ENCODE measurements at places on chromosomes 1 and 21. TPM values are rescaled to one million over a fixed set of nuclear protein-coding genes. Genes with fewer than 3 reads are reported as not detected.

The TBX15 gene
- 3.1 TPM for total RNA-seq

GRCh38 chr1:18556364-18556763 lies 74.3 kb upstream of the PAX7 start:
- no peak overlapping the region for H3K27ac ChIP-seq
- peaks cover 37% of the 10 kb centered on the region for H3K27me3 ChIP-seq
- H3K4me1 ChIP-seq, result no peaks in the 10 kb centered on the region
- no peaks in the 10 kb centered on the region for H3K36me3 ChIP-seq
- H3K4me3 ChIP-seq, result no peak overlapping the region
- no peak for DNase-seq

DNA sequence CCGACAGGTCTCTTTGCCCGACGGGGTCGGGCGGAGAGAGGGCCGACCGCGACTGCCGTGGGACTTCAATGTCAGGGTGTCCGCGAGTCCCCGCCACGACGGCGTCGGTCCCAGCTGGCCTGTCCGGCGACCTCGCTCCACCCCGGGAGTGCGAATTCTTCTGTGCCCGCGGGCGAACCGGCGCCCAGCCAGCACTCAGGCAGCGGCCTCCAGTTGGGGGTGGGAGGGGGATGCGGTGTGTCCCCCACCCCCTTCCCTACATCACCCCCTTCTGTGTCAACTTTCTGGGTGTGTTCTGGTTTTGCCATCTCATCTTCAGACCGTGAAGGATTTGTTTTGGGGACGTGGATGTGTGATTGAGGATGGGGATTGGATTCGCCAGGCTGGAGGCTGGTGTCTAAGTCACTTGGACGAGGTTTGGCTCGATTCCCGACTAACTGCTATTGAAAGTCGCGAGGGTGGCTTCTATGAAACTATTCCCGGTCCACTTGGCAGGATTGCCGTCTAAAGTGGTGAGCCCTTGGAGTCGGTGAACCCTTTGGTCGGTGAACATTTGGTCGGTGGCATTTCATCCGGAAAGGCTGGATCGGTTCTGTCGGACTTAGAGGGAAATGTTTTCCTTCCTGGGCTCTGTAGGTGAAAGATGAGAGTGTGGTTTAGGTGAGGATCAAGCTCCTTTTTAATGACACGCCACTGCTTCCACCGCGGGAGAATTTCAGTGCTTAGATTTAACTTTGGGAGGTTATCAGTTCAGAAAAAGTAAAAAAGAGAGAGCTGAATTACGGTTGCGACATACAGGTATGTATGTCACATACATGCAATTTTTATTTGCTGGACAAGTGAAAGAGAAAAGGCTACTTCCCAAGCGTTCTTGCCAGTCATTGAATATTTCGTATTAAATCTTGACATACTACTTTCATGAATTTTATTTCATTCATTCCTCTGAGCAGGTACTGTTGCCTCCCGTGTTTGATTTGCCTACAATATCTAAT lies 771 bp downstream of the ABCD3 start:
- peak overlapping the region; percentile 83 for H3K27ac ChIP-seq
- H3K4me3 ChIP-seq, result no peak overlapping the region
- H3K27me3 ChIP-seq, result peaks cover 4% of the 10 kb centered on the region
- peaks cover 37% of the 10 kb centered on the region for H3K4me1 ChIP-seq
- no peaks in the 10 kb centered on the region for H3K36me3 ChIP-seq

The SLC35E2B gene
- 84.9 TPM for total RNA-seq

The RAVER2 gene
- total RNA-seq, result 7.3 TPM

- peaks cover 18% of the 10 kb centered on the region for H3K4me1 ChIP-seq
- no peaks in the 10 kb centered on the region for H3K27me3 ChIP-seq
- DNase-seq, result no peak
- H3K27ac ChIP-seq, result no peak overlapping the region
- H3K36me3 ChIP-seq, result peaks cover 4% of the 10 kb centered on the region
Measured at GRCh38 chr1:23823767-23824166, 1.5 kb downstream of the HMGCL start.

DNA sequence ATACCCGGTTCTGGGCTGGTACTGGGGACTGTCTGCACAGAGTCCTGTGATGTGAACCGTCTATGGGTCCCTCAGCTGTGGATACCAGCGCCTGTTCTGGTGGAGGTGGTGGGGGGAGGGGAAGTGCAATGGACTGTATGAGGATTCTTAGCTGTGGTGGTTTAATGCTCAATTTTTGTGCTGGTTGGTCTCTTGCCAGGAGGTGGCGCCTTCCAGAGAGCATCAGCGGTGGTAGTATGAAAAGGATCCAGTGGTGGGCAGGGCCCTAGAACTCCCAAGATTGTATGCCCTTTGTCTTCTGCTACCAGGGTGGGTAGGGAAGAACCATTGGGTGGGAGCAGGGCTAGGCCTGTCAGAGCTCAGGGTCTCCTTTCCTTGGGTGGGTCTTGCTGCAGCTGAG lies 89.4 kb upstream of the B3GALT2 start:
- no peak for DNase-seq
- H3K27me3 ChIP-seq, result no peaks in the 10 kb centered on the region
- H3K36me3 ChIP-seq, result peaks cover 48% of the 10 kb centered on the region
- H3K27ac ChIP-seq, result no peak overlapping the region
- no peak overlapping the region for H3K4me3 ChIP-seq

The NHLH1 gene
- 0.31 TPM for total RNA-seq
